ENCODE measurements at places on chromosomes 7 and 10. TPM values are rescaled to one million over a fixed set of nuclear protein-coding genes. Genes with fewer than 3 reads are reported as not detected.

Gene IL15RA
- 27.9 TPM for total RNA-seq

DNA sequence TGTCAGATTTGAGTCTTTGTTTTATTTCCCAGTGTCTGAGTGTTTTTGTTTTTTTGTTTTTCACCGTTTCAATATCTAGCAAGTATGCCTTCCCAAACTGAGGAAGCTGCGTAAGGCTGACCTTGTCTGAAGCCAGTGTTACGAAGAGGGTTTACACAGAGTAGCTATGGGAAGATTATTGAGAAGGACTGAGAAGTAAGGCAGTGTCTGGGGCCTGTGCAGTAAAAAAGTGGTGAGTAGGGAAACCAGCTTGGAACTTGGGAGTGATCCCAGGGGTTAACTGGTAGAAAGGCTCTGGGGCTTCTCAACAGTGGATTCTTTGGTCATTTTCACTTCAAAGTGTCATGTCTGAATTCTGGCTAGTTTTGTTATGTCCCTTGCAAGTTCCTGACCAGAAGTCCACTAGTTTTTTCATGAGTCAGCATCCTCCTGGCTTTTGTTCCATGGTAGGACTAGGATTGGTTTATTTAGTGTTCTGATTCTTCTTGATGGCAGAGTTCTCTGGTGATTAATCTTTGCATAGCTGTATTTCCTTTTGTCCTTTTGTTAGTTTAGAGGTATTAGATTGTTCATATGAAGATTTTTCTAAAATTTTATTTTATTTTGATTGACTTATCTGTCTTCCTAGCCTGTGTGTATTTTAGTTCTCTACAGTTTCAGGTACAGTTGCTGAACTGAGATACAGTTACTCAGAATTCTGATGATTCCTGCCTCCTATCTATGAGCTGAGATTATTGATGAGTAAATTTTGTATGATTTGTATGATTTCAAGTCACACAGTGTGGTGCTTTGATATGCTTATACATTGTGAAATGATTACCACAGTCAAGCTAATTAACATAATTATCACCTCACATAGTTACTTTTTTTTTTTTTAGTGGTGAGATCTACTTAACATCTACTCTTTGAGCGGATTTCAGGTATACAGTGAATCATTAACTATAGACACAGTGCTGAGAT is 19.0 kb downstream of the GARS1 start:
- no peaks in the 10 kb centered on the region for H3K4me1 ChIP-seq
- no peaks in the 10 kb centered on the region for H3K27me3 ChIP-seq
- no peak overlapping the region for H3K4me3 ChIP-seq

GRCh38 chr7:117210908-117211307 is 112.0 kb downstream of the WNT2 start:
- no peak for DNase-seq
- no peaks in the 10 kb centered on the region for H3K4me1 ChIP-seq
- H3K27ac ChIP-seq: no peak overlapping the region
- no peaks in the 10 kb centered on the region for H3K36me3 ChIP-seq

DNA sequence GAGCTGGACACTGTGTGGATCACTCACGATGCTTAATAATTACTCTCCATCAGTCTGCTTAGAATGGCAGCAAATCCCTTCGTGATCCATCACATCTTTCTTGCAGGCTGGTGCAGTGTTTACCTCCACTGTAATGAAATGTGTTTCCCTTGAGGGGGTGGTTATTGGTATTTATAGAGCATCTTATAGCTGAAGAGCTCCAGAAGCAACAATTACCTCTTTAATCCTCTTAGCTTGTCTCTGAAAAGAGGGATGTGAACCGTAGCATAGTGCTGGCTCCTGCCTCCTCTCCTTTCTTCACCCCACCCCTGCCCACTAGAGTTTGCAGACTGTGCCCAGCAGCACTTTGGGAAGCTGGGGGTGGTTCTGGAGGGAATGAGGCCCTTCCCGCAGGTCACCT is 132.6 kb downstream of the CAMK1D start:
- no peak for DNase-seq
- H3K4me3 ChIP-seq: no peak overlapping the region
- no peak overlapping the region for H3K27ac ChIP-seq

DNA sequence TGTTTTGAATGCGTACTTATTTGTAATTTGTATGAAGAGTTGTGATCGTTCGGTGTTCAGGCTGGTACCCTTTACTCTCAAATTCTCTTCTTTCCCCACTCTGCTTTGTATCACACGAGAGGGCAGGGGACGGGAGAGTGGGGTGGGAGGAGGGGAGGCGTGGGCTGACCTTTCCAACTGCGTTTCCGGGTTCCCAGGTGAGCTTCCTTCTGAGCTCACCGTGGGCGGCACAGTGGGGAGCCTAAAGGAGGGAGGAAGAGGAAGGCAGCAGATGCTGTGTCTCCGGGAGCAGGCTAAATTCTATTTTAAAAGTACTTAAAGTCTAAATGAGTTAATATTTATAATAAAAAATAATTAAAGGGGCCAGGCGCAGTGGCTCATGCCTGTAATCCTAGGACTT is 7.4 kb upstream of the XRCC2 start:
- no peaks in the 10 kb centered on the region for H3K4me1 ChIP-seq
- H3K4me3 ChIP-seq: no peak overlapping the region
- no peaks in the 10 kb centered on the region for H3K27me3 ChIP-seq
- H3K36me3 ChIP-seq: no peaks in the 10 kb centered on the region

Measured in transverse colon (tissue), 4 donors.